ENCODE measurements at places on chromosomes 4 and X.
A peak's percentile ranks its signal among the peaks of the same experiment; 100 is the strongest.

DNA sequence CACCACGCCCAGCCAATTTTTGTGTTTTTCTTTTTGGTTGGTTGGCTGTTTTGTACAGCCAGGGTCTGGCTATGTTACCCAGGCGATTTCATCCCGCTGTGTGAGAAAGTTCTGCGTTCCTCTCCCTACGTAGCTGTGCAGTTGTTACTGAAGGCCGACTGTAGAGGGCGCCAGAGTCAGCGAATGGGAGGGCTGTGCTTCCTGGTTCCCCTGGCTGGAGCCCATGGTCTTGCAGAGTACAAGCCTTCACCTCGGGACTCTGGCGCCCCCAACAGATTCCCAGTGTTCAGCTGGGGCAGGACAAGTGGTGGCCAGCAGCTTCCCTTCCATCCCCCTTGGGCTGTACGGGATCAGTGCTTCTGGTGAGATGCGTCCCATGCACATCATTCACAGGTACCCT lies 5.6 kb upstream of the CT45A1 start:
- DNase-seq = no peak

- no peak for DNase-seq
Measured at GRCh38 chr4:24770667-24771066, 24.7 kb upstream of the SOD3 start.

DNA sequence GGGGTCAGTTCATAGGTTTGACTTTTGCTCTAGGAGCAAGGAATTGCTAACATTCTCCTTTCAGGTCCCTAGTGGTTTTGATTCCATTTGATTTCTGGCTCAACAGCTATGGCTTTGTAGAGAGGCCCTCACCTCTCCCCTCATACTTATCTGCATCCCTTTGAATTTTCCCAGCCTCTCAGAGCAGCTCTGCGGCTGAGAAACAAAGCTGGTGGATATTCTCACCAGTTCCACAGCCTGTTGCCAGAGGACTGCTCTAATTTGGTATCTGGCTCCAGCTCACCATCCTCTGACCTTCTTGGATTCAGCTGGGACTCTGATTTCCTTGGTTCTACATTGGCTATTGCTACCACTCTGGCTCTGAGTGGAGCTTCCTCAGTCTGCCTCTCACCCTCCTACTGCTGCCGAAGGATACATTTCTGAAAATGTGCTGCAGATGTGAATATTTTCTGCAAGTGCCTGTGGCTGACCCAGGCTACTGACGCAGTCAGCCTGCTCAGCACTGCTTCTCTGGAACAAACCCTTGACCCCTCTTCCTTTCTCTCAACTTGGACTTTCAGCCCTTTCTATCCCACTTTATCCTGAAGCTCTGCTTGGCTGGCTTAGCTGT lies 110.9 kb upstream of the ENPEP start:
- no peak for DNase-seq

GRCh38 chr4:74539044-74539790 lies 94.3 kb downstream of the AREG start:
- DNase-seq = no peak

GRCh38 chr4:84046551-84046950 lies 452.5 kb downstream of the NKX6-1 start:
- DNase-seq = no peak

DNA sequence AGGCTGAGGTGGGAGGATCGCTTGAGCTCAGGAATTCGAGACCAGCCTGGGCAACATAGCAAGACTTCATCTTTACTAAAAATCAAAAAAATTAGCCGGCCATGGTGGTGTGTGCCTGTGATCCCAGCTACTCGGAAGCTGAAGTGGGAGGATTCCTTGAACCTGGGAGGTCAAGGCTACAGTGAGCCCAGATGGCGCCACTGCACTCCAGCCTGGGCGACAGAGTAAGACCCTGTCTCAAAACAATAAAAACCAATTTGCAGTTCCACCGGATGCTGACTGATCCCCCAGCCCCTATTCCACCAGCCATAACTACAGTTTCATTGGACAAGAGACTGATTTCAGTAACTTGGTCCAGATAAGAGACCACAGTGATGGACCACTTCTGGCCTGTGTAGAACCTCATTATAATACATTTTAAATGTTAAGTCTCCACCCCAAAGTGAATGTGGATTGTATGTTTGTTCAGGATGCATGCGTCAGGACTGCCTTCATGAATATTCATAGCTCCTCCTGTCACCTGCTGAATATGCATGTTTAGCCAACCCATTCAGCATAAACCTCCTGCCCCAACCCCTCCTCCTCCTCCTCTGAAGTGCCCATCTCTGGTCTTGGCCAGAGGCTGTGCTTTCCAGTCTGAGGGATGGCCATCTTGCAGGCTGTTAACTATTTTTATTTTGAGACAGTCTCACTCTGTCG lies 2.3 kb upstream of the SLBP start:
- DNase-seq = no peak

GRCh38 chrX:149221230-149221629 lies 283.9 kb downstream of the IDS start:
- DNase-seq = no peak

DNA sequence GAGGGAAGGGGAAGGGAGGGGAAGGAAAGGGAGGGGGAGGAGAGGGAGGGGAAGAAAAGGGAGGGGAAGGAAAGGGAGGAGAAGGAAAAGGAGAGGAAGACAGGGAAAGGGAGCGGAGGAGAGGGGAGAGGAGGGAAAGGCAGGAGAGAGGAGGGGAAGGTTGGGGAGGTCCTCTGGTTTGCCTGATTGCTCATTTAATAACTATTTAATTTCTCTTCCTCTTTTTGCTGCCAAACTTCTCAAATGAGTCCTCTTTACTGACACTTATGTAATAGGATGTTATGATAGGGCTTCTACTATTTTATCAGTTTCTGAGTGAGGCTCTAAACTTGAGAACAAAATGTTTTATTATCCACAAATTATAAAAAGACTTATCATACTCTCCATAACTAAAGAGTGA lies 35.4 kb upstream of the PPA2 start:
- DNase-seq = no peak

- DNase-seq = no peak
Measured at GRCh38 chr4:28373601-28374000, 1513.0 kb downstream of the STIM2 start.

DNA sequence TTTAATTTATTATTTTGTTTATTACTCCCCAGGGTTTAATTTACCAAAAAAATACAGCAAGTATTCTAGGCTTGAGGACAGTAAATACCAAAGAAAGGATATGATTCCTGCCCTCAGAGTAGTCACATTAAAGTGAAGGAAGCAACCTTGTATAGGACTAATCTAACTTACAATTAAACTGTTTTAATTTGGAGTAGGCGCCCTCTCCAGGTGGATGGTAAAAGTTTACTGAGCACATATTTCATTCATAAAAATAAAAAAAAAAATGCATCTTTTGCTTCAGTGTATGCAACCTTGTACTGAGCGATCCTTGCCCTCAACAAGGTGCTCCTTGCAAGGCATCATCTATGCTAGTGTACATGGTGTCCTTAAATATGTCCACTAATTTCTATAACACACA lies 72.0 kb upstream of the MAGEB16 start:
- no peak for DNase-seq

DNA sequence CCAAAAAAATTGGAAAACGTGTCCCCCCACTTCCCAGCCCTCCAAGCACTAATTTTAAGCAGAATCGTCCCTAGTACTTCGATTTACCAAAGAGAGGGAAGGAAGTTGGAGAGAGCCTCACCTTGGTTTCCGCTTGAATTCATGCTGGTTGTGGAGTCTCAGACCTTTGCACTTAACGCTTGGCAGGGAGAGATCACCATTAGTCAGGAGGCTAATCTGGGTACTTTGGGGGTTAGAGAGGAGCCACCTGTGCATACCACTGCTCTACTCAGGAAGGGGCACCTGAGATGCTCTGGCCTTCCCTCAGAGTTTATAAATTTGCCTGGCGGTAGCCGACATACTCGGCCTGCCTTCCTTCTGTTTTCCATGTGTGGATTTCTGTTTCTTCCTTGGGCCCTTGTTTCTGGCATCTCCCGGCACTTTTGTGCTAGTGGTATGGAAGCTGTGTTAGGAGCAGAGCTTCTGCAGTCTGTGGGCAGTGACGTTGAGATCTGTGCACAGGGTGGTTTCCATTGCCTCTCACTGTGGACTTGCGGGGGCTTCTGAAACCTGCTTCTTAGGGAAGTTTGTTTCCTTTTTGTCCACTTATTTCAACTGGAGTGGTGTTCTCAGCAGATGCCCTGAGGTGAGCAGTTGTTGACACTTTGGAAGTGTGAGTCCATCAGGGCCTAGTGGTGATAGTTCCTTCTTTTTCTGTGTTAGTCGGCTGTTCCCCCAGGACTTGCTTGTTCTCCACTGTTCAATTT lies 104.2 kb downstream of the TMEM131L start:
- no peak for DNase-seq

GRCh38 chr4:8221476-8221875 lies 22.4 kb downstream of the SH3TC1 start:
- DNase-seq = peak; percentile 29

GRCh38 chrX:119150163-119151050 lies 22.8 kb upstream of the KIAA1210 start:
- DNase-seq = no peak

DNA sequence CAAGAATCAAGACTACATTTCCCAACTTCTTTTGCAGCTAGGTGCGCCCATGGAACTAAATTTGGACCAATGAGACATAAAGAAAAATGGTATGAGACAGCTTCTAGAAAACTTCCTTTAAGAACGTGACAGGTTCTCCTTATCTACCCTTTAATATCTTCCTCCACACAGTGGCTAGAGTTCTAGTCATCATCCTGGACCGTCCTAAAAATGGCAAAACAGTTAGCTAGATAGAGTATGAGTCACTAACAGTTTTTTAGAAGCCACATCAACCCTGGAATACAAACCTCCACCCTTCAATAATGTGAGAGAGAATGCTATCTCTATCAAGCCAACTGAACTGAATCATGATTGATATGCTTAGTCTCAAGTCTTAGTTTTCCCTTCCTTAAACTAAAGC lies 267.9 kb upstream of the SLC7A11 start:
- no peak for DNase-seq

DNA sequence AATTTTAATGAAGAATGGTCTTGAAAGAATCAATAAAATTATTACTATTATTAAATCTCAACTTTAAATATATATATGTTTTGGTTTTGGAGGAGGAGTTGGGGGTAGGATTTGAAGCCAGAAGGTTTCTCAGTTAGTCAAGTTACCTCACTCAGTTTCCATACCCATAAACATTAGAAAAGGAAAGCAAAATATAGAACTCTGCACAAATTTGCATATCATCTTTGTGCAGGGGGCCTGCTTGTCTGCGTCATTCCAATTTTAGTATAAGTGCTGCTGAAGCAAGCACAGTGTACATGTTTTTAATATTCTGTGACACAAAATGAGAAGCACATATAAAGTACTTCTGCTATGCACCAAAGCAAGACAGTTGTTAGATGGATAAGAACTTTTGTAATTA lies 47.5 kb upstream of the SCRG1 start:
- DNase-seq = no peak

GRCh38 chr4:28250646-28251045 lies 1390.0 kb downstream of the STIM2 start:
- DNase-seq = no peak

- peak; percentile 19 for DNase-seq
Measured at GRCh38 chr4:56575820-56576429, 70.3 kb downstream of the ARL9 start.

GRCh38 chrX:100424012-100424411 lies 13.9 kb upstream of the PCDH19 start:
- no peak for DNase-seq

DNA sequence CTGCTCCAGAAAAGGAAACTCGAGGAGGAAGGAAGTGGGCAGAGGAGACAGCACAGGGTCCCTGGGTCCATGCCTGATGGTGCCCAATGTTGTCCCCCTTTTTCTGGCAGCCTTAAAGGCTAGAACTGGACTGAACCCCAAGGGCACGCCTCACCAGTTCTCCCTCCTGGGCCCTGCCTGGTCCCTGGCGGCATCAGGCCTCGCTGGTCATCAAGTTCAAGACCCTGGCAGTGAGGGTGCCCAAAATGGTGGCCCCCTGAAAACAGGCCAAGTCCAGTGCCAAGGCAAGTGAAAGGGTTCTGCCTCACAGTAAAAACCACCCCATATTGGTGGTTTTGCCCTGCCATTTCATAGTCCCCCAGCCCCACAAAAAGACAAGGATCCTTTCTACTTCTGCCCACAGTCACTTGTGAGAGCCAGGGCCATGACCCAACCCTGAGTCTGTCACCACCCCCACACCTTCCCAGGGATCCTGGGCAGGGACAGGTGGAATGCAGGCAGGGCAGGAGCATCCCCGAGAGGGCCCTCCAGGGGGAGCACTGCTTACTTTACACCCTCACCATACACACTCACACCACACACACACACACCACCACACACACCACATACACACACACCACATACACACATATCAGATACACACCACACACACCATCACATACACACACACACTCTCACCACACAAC lies 107.6 kb downstream of the DCTD start:
- DNase-seq = no peak

DNA sequence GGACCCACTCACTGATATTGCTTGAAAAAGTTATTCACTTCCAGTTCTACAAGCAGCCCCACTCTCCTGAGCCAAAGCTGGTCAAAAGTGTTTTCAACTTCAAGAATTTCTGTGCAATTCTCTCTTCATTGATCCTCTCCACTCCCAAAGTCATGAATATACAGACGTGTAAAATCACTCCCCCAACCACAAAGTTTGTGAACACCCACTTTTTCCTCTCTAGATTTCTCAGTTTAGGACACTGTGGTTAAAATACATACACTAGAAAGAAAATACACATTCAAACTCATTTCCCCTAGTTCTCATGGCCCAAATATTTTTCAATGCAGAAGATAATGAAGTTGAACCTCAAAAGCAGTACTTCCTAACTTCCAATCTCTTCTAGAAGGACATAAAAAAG lies 116.3 kb downstream of the MSN start:
- no peak for DNase-seq

DNA sequence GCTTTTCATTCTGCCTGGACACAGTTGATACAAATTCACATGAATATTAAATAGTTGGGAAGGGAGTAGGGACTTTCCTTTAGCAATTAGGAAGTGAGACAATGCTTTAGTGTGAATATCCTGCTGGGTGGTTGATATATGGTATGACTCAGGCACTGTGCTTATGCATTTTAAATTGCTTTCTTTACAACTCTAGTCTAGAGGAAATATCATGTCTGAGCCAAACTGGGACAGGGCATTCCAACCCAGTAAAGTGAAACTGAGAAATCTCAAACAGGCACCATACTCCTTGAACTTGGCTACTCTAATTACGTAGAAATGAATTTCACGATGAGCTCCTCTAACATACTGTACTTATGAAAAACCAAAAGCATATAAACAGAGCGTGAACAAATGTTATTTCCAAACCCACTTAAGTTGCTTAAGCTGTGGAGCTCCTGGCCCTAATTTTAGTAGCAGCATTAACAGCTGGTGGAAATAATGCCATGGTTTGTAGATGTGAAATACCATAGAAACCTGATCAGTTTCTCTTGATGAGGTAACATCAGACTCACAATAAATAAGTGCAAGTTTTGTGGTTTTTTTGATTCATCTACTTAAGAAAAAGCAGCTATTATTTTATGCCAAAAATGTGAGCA lies 242.9 kb upstream of the GK2 start:
- no peak for DNase-seq

All from CD4-positive, alpha-beta T cell treated with Interleukin-6 at 100 ng/mL for 8 hours (primary cell).